ENCODE measurements at places on chromosomes 4 and X. TPM values are rescaled to one million over a fixed set of nuclear protein-coding genes. Genes with fewer than 3 reads are reported as not detected.

DNA sequence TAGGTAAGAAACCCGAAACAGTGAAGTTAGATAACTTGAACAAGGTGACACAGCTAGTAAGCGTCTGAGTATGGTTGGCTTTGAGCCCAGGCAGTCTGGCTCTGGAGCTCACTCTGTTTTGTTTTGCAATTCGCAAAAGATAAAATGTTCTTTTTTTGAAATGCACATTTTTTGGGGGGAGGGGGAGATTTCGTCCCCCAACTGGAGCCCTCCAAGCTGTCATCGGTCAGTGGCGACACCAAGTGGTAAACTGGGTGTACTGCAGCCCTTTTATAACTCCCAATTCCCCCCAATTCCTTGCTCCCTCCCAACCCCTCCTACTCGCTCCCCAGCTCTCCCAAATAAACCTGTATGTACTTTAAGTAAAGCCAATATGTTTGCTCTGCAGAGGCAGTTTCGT is 2.8 kb upstream of the CLCN5 start:
- no peak for DNase-seq

- DNase-seq = no peak
These were observed 104.1 kb downstream of the ATXN3L start for GRCh38 chrX:13215729-13216128.

DNA sequence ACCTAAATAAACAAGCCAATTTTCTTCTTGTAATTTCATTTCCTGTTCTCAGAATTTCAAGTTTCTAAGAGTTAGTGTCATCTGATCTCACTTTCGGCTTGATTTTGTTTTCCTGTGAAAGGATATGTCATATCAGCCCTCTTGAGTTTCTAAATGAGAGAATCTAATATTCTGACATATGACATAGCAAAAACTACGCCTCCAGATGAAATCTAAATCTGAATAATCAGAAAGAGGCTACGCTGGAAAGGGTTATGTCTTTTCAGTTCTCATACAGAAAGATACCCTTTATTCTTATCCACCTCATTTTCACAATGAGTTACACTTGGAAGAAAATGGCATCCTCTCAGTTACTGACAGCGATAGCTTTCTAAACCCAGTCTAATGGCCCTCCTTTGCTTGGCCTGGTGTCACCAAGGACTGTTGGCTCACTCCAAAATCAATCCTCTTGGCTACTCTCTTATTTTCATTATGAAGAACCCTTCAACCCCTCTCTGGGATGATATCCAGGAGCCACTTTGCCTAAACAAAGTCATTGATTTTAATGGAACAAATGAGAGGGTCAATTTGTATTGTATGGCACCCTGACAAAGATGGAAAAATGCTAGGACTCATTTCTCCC is 65.6 kb downstream of the ASB9 start:
- no peak for DNase-seq

- no peak for DNase-seq
These were observed 596.4 kb downstream of the MID1IP1 start for GRCh38 chrX:39397561-39398199.

DNA sequence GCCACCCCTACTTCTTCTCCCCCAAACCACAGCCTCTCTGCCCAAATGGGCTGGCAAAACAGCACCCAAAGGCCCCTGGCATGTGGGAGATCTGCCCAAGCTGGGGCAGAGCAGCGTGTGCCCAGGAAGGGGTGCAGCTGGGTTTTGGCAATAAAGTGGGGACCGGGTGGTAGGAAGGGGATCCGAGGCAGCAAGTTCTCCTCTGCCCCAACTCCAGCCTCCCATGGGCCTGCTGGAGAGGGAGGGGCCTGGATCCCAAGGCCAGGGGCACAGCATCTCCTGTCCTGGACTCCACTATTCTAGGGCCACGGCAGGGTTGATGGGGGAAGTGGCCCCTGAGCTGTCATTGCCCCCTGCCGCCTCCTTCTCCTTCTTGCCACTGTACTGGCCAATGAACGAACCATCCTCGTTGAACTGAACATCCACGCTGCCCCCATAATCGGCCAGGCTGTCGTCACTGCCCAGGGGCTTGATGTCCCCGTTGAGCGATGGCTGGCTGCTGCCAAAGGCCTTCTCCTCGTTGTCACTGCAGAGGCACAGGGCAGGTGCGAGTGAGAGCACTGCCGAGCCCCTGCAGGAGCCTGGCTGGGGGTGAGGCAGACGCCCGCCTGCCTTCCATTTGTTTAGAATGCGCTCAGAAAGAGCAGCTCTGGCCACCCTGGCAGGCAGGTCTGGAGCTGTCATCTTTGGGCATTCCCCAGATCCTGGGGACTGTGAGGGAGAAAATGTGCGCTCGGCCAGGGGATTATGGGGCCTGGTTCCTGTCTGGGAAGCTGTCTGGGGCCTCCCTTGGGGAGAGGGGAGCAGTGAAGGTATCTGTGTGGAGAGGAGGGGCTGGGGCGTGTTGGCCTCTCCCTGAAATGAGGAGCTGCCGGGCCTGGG is 23.4 kb downstream of the L1CAM start:
- no peak for DNase-seq

GRCh38 chrX:10397349-10397748 is 223.0 kb downstream of the MID1 start:
- DNase-seq = no peak

- DNase-seq = no peak
These were observed 34.2 kb upstream of the ESX1 start for GRCh38 chrX:104288961-104289360.

DNA sequence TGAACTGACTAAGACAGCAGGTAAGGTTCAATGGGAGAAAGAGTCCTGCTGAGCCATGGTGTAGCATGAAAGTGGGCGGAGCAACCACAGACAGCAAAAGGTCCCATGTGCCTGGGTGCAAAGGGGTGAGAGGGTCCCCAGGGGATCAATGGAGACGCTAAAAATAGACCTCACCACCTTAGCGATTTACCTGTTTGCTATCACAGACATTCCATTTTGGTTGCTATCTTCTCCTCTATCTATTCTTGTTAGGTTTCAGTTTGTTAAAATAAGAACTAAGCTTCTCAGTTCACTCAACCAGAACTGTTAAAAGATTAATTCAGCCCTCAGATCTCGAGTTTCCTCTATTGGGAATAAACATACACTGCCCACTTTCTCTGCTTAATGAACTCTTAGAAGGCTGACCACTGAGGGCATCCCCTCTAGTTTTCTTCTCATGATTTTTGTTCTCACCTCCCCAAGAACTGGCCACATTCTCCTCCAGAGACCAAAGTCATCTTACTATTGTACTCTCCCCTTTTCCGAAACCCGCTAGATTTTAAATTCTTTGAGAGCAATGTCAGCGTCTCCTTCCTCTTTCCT is 136.7 kb downstream of the PARM1 start:
- DNase-seq = no peak

DNA sequence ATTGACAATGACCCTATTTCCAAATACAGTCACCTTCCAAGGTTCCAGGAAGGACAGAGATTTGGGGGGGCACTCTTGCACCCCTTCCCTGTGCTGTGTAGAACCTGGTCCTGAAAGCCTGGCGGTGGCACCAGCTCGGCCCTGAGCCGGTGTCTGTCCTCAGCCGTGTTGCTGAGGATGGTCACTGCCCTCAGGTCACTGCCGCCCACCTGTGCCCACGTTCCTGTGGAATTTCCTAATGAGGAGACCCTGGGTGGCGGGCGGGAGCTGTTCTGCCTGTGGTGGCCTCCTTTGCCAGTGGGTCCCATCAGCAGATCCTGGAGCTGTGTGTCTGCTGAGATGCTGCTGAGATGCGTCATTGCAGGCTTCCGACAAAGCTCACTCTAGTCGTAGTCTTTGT is 32.9 kb downstream of the NELFA start:
- DNase-seq = no peak

GRCh38 chrX:46686003-46686645 is 72.8 kb downstream of the SLC9A7 start:
- DNase-seq = no peak

DNA sequence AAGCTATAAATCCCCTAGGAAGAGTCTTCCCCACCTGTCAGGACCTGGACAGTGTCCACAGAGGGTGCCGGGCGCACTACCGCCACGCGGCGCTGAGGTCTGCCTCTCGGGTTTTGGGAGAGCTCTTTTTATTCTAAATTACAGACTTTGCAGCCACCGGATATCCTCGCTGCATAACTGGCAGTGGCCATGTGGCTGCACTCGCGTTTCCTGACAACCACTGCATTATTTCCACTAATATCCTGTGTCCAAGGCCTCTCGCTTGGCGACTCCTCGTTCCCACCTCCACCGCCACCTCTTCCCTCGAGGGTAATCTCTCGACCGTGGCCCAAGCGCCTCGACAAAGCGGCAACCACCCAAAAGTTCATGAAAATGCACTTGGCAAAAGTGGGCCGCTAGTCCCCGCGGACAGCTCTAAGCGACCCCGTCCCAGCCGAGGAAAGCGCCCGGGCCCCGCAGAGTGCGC is 512 bp upstream of the TMEM131L start:
- DNase-seq = peak; percentile 62

PDE6B gene
- not detected for total RNA-seq

PARM1 gene
- 10.6 TPM for total RNA-seq

GLUD2 gene
- not detected for total RNA-seq

APELA gene
- total RNA-seq = not detected
